ENCODE measurements at places on chromosomes 7 and 10.

DNA sequence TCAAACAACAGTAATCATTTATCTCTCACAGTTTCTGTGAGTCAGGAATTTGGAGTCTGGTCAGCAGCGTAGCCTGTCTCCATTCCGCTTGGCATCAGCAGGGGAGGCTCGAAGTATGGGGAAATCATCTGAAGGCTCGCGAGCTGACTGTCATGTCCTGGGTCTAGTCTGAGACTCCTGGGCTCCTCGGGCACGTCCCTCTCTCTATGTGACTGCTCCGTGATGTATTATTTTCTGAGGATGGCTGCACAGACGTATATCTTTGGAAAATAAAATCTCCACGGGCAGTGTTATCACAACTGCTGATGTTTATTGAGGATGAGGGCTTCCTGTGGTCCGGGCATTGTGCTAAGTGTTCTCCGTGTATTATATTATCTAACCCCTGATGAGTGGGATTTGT lies 23.3 kb upstream of the PCGF5 start:
- DNase-seq: no peak

DNA sequence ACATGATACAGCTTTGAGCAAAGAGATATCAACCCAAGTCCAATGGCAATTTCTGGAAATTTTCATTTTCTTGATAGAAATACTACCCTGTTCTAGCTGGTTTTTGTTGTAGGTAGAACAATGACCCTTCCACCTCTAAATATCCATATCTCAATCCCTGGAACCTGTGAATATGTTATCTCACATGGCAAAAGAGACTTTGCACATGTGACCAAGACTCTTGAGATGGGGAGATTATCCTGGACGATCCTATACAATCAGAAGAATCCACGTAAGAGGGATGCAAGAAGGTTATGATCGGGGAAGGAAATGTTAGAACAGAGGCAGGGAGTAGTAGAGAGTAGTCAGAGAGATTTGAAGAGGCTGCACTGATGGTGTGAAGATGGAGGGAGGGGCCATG lies 124.9 kb downstream of the CCDC71L start:
- DNase-seq: no peak

DNA sequence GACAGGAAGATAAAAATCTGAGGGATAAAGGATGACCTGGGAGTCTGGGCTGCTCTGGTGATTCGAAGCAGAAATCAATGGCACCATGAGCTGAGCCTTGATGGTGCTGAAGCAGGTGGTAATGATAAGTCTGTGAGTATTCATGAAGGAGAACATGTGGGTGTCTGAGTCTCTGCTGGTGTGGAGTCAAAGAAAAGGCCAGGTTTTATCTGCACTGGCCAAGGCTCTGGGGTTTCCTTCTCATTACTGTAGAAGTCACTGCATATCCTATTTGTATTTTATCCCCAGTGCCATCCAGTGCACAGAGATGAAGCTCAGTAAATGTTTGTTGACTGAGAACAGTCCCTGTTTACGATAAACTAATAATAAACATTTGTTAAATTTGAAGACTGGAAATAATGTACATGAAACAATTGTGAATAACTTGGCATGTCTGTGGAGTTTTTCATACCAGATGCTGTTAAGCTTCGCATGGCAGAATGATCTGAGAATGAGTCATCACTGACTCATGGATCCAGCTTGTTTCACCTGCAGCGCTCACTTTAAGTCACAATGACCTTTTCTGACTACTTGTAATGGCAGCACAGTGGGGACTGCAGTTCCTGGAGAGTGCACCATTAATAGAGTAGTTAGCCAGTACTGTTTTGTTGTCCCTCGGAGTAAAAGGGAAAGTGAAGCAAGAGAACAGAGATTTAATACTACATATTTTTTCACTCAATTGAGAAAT lies 538.5 kb downstream of the HTR7 start:
- DNase-seq: no peak

DNA sequence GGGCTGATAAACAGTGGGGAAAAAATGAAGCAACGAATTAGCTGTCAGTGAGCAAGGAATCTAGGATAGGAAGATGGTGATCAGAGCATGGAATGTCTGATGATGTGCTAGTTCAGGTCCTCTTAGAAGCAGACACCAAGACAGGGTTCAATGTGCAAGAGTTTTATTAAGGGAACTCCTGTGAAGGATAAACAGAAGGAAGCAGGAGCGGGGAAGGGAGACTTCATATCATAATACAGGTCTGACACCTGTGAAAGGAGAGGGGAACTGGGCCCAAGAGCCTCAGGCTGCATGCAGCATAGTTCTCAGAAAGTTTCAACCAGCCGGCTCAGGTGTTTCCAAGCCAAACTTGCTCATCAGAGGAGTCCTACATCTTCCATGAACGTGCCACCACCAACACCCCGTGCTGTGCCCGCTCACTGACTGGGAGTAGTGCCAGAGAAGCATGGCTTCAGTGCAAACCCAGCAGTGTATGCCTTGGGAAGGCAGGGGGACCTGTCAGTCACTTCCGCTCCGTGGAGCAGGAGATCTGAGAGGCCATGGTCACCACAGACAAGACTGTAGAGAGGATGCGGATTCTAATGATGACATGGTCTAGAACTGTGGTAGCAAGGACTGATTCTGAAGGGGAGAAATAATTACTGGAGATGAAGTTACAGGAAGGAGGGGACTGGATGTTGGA lies 45.8 kb downstream of the ZNF800 start:
- no peak for DNase-seq

DNA sequence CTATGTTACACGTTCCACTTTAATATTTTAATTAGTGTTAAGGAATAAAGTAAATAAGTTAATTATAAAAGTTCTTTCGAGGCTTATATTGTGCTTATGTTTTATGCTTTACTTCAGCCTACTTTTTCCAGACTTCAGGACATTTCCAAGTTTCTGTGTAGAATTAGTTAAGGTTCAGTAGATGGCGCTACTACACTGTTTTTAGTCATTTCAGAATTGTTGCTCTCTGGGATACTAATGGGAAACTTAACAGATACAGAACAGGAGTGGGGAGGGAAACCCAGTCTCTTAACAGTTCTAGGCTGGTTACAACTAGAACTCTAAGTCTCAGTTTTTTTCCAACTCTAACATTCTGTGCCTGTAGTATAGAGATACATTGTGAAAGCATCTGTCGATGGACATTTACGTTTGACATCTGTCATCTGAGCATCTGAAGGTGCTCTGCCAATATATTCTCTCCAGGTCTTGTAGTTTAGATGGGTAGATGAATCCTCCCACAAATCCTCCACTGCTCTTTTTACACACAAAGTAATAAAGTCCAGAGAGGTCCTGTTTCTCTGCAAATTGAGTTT lies 56.8 kb upstream of the FAM171A1 start:
- no peak for DNase-seq
